ENCODE measurements at places on chromosomes 6 and 20.
A peak's percentile ranks its signal among the peaks of the same experiment; 100 is the strongest.

GRCh38 chr6:150592377-150592995, 7.2 kb upstream of the PLEKHG1 start:
- DNase-seq: no peak

- peak; percentile 8 for DNase-seq
Measured at GRCh38 chr6:51077821-51078518, 259.3 kb downstream of the TFAP2B start.

DNA sequence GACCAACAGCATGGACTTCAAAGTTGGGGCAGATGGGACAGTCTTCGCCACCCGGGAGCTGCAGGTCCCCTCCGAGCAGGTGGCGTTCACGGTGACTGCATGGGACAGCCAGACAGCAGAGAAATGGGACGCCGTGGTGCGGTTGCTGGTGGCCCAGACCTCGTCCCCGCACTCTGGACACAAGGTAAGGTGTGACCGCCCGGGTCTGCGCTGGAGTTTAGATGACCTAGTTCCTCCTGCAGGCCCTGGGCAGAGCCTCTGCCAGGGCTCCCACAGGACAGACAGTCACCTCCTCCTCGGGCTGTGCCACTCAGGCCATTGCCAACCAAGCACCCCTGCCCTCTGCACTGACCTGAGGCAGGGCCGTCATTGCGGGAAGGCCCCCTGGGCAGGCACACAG, 322.1 kb downstream of the TAF4 start:
- DNase-seq: no peak

GRCh38 chr20:59567585-59568508, 36.5 kb upstream of the PHACTR3 start:
- no peak for DNase-seq

DNA sequence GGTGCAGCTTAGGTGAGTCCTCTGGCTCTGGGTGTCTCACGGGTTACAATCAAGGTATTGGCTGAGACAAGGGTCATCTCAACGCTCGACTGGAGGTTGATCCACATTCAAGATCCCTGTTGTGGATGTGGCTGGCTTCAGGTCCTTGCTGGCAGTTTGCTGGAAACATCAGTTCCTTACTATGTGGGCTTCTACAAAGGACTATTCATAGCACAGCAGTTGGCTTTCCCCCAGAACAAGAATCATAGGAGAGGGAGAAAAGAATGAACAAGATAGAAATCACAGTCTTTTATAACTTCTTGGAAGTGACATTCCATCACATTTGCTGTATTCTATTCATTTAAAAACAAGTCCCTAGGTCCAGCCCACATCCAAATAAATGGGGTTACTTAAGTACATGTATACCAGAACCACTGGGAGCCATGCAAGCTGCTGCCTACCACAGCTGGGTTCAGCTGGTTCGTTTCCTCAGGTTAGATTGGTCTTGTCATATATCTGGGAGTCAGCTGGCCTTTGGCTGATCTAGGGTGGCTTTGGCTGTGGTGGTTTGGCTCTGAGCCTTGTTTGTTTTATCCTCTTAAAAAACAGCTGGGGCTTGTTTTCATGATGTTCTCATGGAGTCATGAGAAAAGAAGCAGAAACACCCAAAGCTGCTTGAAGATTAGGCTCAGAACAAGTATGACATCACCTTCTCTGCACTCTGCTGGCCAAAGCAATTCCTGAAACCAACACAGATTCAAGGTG, 433.2 kb upstream of the SPTLC3 start:
- DNase-seq: no peak

DNA sequence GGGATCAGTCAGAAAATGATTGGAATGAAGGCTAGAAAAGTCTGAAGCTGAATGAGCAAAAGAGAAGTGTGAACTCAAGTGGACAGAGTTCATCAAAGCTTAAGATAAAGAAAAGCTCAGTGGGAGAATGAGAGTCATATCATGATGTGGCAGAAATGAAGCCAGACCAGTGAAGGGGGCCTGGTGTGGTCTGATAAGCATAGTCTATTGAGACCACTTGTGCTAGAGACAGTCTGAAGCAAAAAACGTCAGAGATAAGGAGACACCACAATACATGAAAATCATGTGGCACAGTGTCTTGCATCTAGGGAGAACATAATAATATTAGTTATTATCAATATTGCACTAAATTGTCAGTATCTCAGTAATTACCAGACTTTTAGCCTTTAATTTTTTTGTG, 601.5 kb downstream of the UTRN start:
- no peak for DNase-seq

- no peak for DNase-seq
Measured at GRCh38 chr20:32316667-32317066, 39.2 kb downstream of the KIF3B start.

- DNase-seq: no peak
Measured at GRCh38 chr6:131646249-131646670, 9.2 kb downstream of the ENPP3 start.

DNA sequence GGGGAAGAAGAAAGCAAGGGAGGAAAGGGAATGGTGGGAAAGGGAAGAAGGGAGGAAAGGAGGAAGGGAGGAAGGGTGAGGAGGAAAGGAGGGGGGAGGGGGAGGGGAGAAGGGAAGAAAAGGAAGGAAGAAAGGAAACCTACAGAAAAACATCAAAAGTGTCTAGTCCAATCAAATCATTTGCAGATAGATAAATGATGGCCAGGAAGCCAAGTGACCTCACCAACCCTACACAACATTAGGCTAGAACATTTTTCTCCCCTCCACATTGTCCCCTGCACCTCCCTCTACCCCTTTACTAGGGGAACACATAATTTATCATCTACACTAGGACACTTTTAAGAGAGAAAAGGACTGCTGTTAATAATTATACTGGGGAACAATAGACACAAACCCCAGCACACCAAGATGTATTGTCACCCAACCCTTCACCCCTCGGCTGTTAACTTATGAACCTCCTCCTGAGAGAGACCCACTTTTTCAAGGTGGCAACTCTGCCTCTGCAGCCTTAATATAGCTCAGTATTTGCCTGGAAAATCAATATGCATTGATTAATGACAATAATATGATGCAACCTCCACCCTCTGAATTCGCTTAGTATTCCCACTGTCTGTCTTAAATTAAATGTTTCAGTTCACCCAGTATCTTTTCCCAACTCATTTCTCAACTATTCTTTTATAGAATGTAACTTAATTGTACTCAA, 231.2 kb downstream of the PTPRT start:
- no peak for DNase-seq

- DNase-seq: no peak
Measured at GRCh38 chr6:116631379-116631990, 15.2 kb downstream of the RSPH4A start.

DNA sequence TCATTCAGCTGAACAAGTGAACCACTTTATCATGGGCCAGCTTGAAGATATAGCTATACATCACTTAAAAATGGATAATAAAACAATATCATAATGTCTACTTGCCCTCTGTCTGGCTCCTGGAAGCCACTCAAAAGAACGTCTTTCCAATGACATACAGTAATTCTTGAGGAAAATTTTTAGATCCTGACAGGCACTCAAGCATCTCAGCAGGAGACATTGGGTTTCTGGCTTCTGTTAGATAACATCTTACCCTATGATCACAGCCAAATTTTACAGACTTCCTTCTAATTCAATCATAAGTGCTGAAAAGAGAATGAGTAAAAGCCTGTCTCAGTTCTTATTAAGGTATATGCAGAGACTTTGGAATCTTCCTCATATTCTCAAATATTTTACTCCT, 330 bp downstream of the CGA start:
- DNase-seq: no peak

- no peak for DNase-seq
Measured at GRCh38 chr6:3361312-3362037, 95.4 kb downstream of the SLC22A23 start.

GRCh38 chr20:63235399-63235983, at the start of gene BIRC7:
BIRC7 (plus strand) TSS chr20:63235905; CDS start chr20:63236097, 192 bp downstream.
- DNase-seq: no peak

DNA sequence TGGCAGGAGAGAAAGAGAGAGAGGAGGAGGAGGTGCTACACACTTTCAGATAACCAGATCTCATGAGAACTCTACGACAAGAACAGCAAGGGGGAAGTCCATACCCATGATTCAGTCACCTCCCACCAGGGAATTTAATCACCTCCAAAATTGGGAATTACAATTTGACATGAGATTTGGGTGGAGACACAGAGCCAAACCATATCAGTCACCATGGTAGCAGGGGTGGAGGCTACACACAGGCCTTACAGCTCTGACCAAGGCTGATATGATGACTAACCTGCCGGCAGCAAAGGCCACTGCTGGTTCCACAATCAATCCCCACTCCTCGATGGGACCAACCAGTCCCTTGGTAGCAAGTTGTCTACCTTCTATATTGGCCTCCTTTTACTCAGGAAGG, 13.6 kb upstream of the RBM24 start:
- DNase-seq: no peak
